Left ventricle myocardium inferior (tissue), 1 donor: ENCODE measurements at places on chromosomes 6 and 20. TPM values are rescaled to one million over a fixed set of nuclear protein-coding genes. Genes with fewer than 3 reads are reported as not detected.

- peaks cover 31% of the 10 kb centered on the region for H3K4me1 ChIP-seq
- no peak for DNase-seq
- H3K27ac ChIP-seq = no peak overlapping the region
- no peaks in the 10 kb centered on the region for H3K36me3 ChIP-seq
- no peaks in the 10 kb centered on the region for H3K27me3 ChIP-seq
Measured at GRCh38 chr20:11162026-11162775, 488.4 kb upstream of the JAG1 start.

DNA sequence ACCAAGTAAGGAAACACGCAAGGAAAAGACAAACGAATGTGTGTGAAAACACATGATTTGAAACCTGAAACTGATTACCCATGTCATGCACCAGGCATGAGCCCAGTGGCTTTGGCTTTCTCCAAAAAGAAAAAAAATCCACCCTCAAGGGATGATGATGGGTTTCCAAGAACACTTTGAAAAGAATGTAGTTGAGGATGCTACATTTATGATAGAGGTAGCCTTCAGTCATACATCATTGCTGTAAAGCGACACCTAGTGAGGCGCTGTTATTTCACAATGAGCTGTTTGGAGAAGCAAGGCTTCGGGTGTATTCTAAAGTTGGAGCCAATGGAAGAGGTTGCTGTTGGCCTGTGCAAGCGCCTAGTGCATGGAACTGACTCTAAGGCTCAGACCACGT, 124.9 kb downstream of the SCML4 start:
- no peaks in the 10 kb centered on the region for H3K36me3 ChIP-seq
- no peak overlapping the region for H3K4me3 ChIP-seq
- no peak overlapping the region for H3K27ac ChIP-seq
- no peaks in the 10 kb centered on the region for H3K27me3 ChIP-seq
- peaks cover 6% of the 10 kb centered on the region for H3K4me1 ChIP-seq

DNA sequence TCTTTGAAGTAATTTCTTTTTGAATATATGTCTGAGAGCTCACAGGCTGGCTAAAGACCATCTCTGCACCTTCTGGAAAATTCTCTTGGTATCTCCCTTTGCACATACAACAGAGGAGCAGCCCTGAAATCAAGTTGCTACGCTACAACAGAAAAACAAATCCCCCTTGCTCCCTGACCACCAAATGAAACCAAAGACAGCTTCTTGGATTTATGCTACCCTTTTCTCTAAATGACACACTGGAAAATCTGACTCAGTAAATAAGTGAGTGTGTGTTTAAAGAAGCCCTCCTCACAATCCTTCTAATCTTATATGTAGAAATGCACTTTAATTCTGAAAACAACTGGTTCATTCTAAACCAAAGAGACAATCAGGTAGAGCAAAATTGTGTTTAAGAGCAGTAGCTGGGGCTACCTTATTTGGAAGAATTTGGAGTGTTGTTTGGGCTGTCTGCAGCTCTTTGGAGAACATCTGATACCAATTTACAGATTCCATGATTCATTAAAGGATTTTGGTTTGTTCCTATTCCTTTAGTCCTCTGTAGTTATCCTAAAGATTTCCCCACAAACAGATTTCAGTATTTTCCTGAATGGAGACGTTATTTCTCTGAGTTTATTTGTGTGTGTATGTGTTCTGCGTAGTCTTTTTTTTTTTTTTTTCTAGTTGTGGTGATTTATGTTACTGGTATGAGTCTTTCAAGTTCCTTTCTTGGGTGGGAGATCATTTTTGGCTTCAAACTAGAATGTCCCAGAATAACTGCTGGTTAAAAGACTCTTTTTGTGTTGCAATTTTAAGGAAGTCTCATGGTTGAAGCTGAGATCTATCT, 36.4 kb upstream of the UTRN start:
- H3K27me3 ChIP-seq = no peaks in the 10 kb centered on the region
- no peak for DNase-seq
- H3K4me1 ChIP-seq = no peaks in the 10 kb centered on the region
- H3K4me3 ChIP-seq = no peak overlapping the region

GRCh38 chr20:43942201-43942590, 27.5 kb downstream of the TOX2 start:
- no peaks in the 10 kb centered on the region for H3K36me3 ChIP-seq
- H3K27me3 ChIP-seq = peaks cover 28% of the 10 kb centered on the region
- peak overlapping the region; percentile 62 for H3K27ac ChIP-seq
- peaks cover 37% of the 10 kb centered on the region for H3K4me1 ChIP-seq
- DNase-seq = no peak

- no peak overlapping the region for H3K4me3 ChIP-seq
- peaks cover 70% of the 10 kb centered on the region for H3K36me3 ChIP-seq
- H3K4me1 ChIP-seq = no peaks in the 10 kb centered on the region
- DNase-seq = peak; percentile 76
Measured at GRCh38 chr20:5100684-5101347, 18.9 kb downstream of the PCNA start.

DNA sequence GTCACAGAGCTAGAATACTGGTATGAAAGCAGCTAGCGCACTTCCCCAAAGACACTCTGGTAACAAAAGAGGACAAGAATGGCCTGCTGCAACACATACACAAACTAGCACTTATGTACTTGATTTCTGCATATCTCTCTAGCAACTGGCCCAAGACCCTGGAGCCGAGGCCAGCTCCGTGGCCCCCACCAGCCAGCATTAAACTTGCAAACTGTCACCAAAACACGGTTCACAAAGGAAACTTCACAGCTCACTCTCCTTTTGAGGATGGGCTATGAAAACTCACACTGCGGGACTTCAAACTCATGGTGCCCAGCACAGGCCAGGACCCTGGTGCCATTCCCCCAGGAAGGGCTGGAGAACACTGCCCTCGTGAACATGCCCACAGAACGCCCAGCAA, 115.9 kb upstream of the RPS6KA2 start:
- no peak overlapping the region for H3K27ac ChIP-seq
- H3K4me1 ChIP-seq = no peaks in the 10 kb centered on the region
- no peaks in the 10 kb centered on the region for H3K36me3 ChIP-seq
- no peak for DNase-seq

DNA sequence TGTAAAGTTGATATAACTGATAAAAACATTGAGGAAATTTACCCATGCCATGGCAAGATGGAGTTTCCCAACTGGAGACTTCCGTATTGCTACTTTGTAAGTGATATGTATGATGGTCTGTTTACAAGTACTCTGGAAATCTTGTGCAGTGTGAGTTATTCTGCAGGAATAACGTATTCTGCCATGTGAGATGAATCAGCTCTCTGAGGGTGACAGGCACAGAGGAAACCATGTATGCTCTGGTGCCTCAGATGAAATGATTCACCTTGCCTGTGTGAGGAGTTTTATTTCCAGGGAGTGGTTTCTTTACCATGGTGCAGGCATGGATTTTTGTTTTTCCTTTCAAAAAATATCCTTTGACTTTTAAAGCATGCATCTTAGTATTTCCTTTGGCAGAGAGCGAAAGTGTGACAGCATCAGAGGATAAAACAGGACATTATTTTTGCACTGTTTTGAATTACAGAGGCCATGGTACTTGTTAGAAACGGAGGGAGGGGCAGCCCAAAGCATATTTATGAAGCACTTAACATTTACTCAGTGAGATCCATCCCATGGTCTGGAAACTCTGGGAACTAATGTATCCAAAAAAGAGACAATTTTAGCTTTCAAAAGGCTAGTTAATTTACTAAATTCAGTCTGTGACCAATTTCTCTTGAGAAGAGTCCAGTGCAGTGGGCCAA, 36.0 kb upstream of the MTRF1L start:
- no peak for DNase-seq
- H3K27me3 ChIP-seq = no peaks in the 10 kb centered on the region
- H3K27ac ChIP-seq = no peak overlapping the region
- no peak overlapping the region for H3K4me3 ChIP-seq
- H3K4me1 ChIP-seq = no peaks in the 10 kb centered on the region

GRCh38 chr20:45311589-45312211, 3.6 kb upstream of the MATN4 start:
- H3K4me3 ChIP-seq = no peak overlapping the region
- peaks cover 94% of the 10 kb centered on the region for H3K27me3 ChIP-seq
- DNase-seq = peak; percentile 40
- no peaks in the 10 kb centered on the region for H3K4me1 ChIP-seq
- H3K36me3 ChIP-seq = no peaks in the 10 kb centered on the region
- no peak overlapping the region for H3K27ac ChIP-seq

DNA sequence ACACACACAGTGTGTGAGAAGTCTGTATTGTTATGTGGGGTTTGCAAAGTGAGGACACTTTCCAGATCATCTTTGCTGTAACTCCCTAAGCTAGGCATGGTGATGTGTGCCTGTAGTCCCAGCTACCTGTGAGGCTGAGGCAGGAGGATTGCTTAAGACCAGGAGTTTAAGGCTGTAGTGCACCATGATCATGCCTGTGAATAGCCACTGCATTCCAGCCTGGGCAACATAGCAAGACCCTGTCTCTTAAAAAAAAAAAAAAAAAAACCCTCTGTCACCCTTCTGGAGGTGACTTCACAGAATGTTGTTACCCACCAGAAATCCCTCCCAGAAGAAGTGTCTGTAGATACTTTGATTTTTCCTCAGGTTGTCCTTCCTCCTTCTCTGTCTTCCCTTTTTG, 14.9 kb downstream of the CASS4 start:
- H3K4me1 ChIP-seq = peaks cover 22% of the 10 kb centered on the region
- DNase-seq = no peak
- H3K27me3 ChIP-seq = peaks cover 10% of the 10 kb centered on the region
- H3K27ac ChIP-seq = no peak overlapping the region
- no peak overlapping the region for H3K4me3 ChIP-seq

DNA sequence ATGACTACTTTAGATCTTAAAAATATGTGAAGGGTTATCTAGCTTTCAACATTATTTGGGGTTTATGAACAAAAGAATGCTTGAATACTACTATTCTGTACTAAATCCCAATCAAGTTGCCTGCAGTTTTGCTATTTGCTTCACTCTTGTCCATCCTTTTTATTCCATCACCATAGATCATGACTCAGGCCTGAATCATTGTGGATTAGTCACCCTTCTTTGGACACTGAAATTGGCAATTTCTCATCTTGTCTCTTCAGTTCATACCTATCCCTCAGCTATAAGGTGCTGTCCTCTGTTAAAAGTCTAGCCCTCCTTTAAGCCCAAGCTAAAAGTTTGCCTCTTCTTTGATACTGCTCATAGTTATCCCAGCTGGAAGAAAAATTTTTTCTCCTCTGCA, 199.1 kb downstream of the CENPW start:
- no peaks in the 10 kb centered on the region for H3K36me3 ChIP-seq
- H3K27ac ChIP-seq = no peak overlapping the region
- H3K4me1 ChIP-seq = no peaks in the 10 kb centered on the region
- no peaks in the 10 kb centered on the region for H3K27me3 ChIP-seq
- no peak for DNase-seq

GRCh38 chr6:72955666-72956065, 269.6 kb downstream of the KHDC1L start:
- H3K36me3 ChIP-seq = no peaks in the 10 kb centered on the region
- H3K27me3 ChIP-seq = no peaks in the 10 kb centered on the region
- H3K4me1 ChIP-seq = no peaks in the 10 kb centered on the region
- H3K27ac ChIP-seq = no peak overlapping the region
- H3K4me3 ChIP-seq = no peak overlapping the region

- H3K27me3 ChIP-seq = no peaks in the 10 kb centered on the region
- DNase-seq = no peak
- H3K36me3 ChIP-seq = peaks cover 100% of the 10 kb centered on the region
- peaks cover 10% of the 10 kb centered on the region for H3K4me1 ChIP-seq
Measured at GRCh38 chr6:7886132-7886531, 24.5 kb downstream of the TXNDC5 start.

- no peaks in the 10 kb centered on the region for H3K27me3 ChIP-seq
- H3K4me1 ChIP-seq = peaks cover 5% of the 10 kb centered on the region
- H3K36me3 ChIP-seq = peaks cover 2% of the 10 kb centered on the region
- no peak overlapping the region for H3K4me3 ChIP-seq
- no peak overlapping the region for H3K27ac ChIP-seq
- no peak for DNase-seq
Measured at GRCh38 chr6:142913036-142913510, 31.9 kb downstream of the HIVEP2 start.

GRCh38 chr6:15399641-15400470, 154.0 kb downstream of the JARID2 start:
- H3K36me3 ChIP-seq = no peaks in the 10 kb centered on the region
- H3K4me3 ChIP-seq = peak overlapping the region; percentile 60
- peak overlapping the region; percentile 82 for H3K27ac ChIP-seq
- no peaks in the 10 kb centered on the region for H3K27me3 ChIP-seq
- peak; percentile 78 for DNase-seq

DNA sequence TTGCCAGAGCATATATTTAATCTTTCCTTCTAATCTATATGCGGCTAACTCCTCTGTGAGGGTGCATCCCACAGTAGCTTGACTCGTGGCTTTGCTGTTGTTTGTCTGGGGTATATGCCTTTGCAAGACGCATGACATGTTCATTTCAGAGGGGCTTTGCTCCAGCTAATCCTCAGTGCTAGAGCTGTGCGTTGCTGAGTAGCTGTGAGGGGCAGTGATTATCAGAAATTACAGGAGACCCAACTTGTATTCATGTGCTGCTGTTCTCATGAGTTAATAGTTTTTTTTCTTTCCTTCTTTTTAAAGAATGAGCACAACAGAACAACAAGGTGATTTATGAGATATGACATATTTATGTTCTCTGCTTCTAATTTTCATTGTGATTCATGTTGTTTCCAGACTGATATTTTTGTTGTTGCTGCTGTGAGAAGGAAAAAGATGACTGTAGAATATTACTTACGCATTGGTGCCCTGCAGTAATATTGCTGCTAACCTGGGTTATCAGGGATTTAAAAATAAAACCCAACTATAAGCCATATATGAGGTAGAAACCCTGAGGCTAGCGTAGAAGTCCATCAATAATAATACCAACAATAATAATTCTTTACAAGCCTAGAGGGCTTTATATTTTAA, 168.3 kb downstream of the KLHL32 start:
- no peak overlapping the region for H3K27ac ChIP-seq
- H3K27me3 ChIP-seq = no peaks in the 10 kb centered on the region
- DNase-seq = no peak
- peaks cover 9% of the 10 kb centered on the region for H3K4me1 ChIP-seq

DNA sequence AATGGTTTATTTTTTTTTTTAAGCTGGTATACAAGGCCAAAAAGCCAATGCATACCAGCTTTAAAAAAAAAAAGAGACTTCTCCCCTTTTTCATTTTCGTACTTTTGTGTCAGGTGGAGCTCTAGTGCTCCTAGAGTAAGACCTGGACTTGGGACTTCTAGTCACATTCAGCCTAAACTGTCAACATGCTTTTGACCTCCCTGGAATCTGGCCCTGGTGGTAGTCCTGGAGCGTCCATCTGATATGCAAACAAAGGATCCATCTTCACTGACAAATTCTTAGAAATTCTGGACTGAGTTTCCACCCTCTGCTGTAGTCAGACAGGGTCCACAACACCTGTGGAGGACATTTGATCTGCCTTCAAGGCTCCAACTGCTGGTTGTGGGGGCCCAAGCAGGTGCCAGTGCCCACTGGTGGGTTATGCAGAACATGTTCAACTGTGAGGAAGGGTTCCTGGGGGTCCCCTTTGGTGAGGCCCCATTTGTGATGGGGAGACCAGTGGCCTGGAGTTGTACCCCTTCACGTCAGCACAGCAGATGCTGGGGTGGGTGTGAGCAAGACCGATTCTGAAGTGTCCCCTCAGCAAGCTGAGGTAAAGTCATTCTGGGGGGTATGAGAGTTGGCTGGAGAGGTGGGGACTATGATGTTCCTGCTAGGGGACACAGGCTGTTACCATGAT, 12.6 kb upstream of the PCMTD2 start:
- H3K4me3 ChIP-seq = no peak overlapping the region
- peaks cover 9% of the 10 kb centered on the region for H3K4me1 ChIP-seq
- no peaks in the 10 kb centered on the region for H3K36me3 ChIP-seq
- peaks cover 19% of the 10 kb centered on the region for H3K27me3 ChIP-seq

SAMHD1 gene
- total RNA-seq = 37.8 TPM

MCCD1 gene
- total RNA-seq = not detected

SOBP gene
- 22.9 TPM for total RNA-seq

SLC22A7 gene
- not detected for total RNA-seq

NOL4L gene
- 5.6 TPM for total RNA-seq
